Stomach (tissue), 19 donors: ENCODE measurements at places on chromosomes 3 and 15. TPM values are rescaled to one million over a fixed set of nuclear protein-coding genes. Genes with fewer than 3 reads are reported as not detected.
A peak's percentile ranks its signal among the peaks of the same experiment; 100 is the strongest.

GRCh38 chr3:143825513-143825912 is 22.8 kb downstream of the SLC9A9 start:
- H3K27me3 ChIP-seq: no peaks in the 10 kb centered on the region
- peak; percentile 58 for DNase-seq
- no peak overlapping the region for H3K27ac ChIP-seq
- H3K4me3 ChIP-seq: no peak overlapping the region
- peaks cover 9% of the 10 kb centered on the region for H3K4me1 ChIP-seq
- H3K36me3 ChIP-seq: no peaks in the 10 kb centered on the region

DNA sequence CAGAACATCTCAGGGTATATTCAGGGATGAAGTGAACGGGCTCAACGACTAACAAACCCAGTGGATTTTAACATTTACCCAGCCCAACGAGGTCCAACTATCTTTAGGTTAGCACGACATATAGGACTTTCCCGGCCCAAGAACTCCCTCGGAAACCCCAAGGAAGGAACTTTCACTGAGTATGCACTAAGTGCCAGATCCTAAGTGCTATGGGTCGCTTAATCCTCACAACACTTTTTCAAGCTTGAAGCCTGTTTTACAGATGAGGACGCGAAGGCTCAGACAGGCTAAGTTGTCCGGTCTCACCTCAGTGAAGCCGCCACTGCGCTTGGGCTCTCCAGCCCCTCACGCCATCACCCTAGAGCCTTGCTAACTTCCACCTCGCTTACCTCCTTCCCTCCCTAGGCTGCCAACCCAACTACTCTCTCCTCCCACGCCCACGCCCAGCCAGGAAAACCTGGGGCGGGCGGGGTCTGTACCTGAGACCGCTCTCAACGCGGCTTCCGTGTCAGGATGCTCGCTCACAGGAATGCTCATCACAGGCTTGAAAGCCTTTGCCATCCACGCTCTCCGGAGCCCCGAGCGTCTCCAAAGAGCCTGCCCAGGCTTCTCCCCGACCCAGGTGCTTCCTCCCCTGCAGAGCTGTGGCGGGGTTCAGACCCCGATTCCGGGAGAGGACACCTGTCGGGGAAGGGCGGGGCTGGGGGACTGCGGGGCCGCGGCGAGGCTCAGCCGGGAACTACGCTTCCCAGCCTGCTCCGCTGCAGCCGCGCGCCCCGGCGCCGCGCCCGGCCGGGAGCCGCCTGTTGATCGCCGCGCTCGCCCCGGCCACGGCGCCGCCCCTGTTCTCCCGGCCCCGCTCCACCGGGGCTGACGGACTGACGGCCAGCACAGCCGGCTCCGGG is at the start of gene TMOD2:
Gene TMOD2, plus strand, starts transcription at position 806 of the 905 bp plus-strand sequence. CDS start 14,845 bp downstream, outside the sequence.
- no peaks in the 10 kb centered on the region for H3K27me3 ChIP-seq
- H3K4me1 ChIP-seq: peaks cover 19% of the 10 kb centered on the region
- H3K36me3 ChIP-seq: no peaks in the 10 kb centered on the region

DNA sequence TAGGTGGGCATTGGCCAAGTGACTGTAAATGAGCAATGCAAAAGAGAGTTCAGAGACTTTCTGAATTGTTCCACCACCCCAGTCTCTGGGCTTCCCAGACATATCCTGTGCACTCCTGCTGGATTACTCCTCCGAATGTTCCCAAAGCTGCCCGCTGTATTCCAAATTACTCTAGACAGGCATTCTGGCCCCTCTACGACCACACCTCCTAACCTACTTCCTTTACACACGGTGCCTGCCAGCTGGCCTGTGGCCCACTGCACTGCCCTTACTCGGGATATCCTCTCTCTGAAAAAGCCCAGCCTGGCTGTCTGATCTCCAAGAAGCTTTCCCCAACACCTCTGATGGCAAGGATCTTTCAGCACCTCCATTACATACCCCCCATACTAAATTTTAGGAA is 66.6 kb downstream of the DUT start:
- DNase-seq: peak; percentile 50
- no peak overlapping the region for H3K4me3 ChIP-seq
- H3K27me3 ChIP-seq: no peaks in the 10 kb centered on the region
- no peak overlapping the region for H3K27ac ChIP-seq
- H3K4me1 ChIP-seq: peaks cover 41% of the 10 kb centered on the region

DNA sequence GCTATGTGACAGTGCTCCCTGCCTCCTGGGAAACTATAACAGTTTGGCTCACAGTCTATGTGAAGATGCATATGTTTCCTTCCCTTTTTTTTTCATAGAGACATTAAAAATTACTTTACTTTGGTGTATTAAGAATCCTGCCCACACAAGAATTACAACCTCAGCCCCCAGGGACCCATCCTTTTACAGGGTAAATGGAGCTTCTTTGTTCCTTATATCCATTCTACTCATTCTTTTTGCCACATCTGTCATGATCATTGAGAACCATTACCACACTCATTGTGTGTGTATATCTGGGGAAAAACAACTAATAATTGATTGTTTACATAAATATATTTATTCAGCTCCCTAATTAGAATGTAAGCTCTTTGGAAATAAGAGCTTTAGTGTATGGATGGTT is 157.4 kb downstream of the SSR3 start:
- no peaks in the 10 kb centered on the region for H3K4me1 ChIP-seq
- no peak overlapping the region for H3K4me3 ChIP-seq
- no peaks in the 10 kb centered on the region for H3K36me3 ChIP-seq

DNA sequence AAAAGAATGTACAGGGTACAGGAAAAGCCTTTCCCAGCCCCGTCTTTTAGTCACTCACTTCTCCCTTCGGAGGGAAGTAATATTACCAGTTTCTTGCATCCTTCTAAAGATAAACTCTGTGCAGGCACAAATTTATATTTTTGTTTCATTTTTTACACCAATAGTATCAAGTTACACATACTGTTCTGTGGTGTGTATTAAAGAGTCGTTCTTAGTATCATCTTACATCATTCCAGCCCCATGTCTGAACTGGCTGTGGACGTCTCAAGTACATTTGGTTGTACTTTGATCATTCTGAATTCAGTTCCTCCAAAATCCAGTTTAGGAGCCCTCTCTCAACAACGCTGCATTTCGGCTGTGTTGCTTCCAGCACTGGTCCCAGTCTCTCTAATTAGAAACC is 68.7 kb downstream of the LMLN start:
- DNase-seq: no peak
- H3K4me3 ChIP-seq: no peak overlapping the region
- H3K36me3 ChIP-seq: peaks cover 31% of the 10 kb centered on the region
- H3K4me1 ChIP-seq: no peaks in the 10 kb centered on the region
- no peak overlapping the region for H3K27ac ChIP-seq
- no peaks in the 10 kb centered on the region for H3K27me3 ChIP-seq

DNA sequence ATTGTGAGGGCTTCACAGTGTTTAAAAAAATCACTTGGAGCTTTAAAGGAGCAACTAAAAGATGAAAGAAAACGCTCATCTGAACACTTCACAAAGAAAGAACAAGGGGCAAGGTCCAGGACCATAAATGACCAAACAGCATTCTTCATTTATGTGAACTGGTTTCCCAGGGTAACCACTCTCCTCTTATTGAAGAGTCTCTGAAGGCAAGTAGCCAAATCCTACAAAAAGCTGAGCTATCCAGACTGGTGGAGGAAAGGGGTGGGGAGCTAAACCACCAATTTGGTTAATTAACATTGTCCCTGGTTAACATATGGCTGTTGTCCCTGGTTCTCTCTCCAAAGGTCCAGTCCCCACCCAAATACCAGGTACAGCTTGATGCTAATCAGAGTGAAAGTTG is 58.1 kb downstream of the OSBPL10 start:
- H3K27ac ChIP-seq: no peak overlapping the region
- H3K36me3 ChIP-seq: no peaks in the 10 kb centered on the region
- peak; percentile 42 for DNase-seq

GRCh38 chr3:33105341-33105948 is 8.4 kb upstream of the CRTAP start:
- no peaks in the 10 kb centered on the region for H3K4me1 ChIP-seq
- H3K27me3 ChIP-seq: no peaks in the 10 kb centered on the region
- no peak overlapping the region for H3K27ac ChIP-seq
- H3K4me3 ChIP-seq: no peak overlapping the region
- no peak for DNase-seq
- no peaks in the 10 kb centered on the region for H3K36me3 ChIP-seq

- no peaks in the 10 kb centered on the region for H3K36me3 ChIP-seq
- no peak overlapping the region for H3K4me3 ChIP-seq
- H3K27me3 ChIP-seq: no peaks in the 10 kb centered on the region
- peaks cover 52% of the 10 kb centered on the region for H3K4me1 ChIP-seq
Observed at GRCh38 chr15:70271422-70272088, 173.8 kb upstream of the TLE3 start.

DNA sequence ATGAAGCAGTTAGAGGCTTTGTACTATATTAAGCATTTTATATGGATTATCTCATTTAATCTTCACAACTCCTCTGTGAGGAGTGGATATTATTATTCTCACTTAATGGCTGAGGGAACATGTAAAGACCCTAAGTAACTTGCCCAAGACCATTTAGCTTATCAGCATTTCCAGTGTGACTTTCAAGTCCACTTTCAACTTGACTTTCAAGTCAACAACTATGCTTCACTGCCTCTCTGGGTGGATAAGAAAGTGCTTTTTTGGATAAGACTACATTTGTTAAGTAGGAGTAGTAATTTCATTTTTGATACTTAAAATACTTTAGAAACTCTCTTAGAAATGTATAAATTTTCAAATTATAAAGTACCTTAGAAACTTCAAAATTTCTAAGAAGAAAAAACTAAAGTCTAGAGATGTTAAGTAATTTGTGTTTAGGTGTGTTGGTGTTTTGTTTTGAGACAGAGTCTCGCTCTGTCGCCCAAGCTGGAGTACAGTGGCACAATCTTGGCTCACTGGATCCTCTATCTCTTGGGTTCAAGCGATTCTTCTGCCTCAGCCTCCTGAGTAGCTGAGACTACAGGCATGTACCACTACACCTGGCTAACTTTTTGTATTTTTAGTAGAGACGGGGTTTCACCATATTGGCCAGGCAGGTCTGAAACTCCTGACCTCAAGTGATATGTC is 71.8 kb downstream of the MINDY2 start:
- DNase-seq: peak; percentile 6
- H3K36me3 ChIP-seq: peaks cover 6% of the 10 kb centered on the region
- H3K27me3 ChIP-seq: no peaks in the 10 kb centered on the region
- no peak overlapping the region for H3K27ac ChIP-seq
- peaks cover 4% of the 10 kb centered on the region for H3K4me1 ChIP-seq

GRCh38 chr3:98969295-98969694 is 67.8 kb upstream of the DCBLD2 start:
- H3K27me3 ChIP-seq: no peaks in the 10 kb centered on the region
- no peaks in the 10 kb centered on the region for H3K36me3 ChIP-seq
- no peaks in the 10 kb centered on the region for H3K4me1 ChIP-seq
- no peak overlapping the region for H3K27ac ChIP-seq
- H3K4me3 ChIP-seq: no peak overlapping the region
- no peak for DNase-seq

- DNase-seq: peak; percentile 84
- no peak overlapping the region for H3K27ac ChIP-seq
- peaks cover 11% of the 10 kb centered on the region for H3K27me3 ChIP-seq
- H3K36me3 ChIP-seq: no peaks in the 10 kb centered on the region
- peaks cover 29% of the 10 kb centered on the region for H3K4me1 ChIP-seq
Observed at GRCh38 chr3:11096266-11097139, 57.8 kb upstream of the HRH1 start.

DNA sequence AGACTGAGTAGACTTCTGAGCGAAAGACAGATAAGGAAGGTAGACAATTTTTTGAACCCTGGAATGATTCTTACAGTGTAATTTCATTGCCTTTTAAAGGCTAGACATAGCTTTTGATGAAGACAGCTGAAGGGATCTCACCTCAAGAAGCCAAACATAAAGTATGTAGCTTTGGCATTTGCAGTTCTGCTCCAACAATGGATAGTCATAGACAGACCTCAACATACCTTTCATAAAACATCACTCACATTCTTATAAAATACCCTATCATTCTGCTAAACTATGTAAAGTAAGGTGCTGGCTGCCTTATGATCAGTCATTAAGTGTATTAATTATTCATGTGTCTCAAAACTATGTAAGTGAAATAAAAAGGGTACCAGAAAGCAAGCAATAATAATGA is 70.0 kb downstream of the UBE3A start:
- H3K27me3 ChIP-seq: no peaks in the 10 kb centered on the region
- H3K36me3 ChIP-seq: peaks cover 51% of the 10 kb centered on the region
- no peak for DNase-seq
- H3K27ac ChIP-seq: no peak overlapping the region
- H3K4me3 ChIP-seq: no peak overlapping the region

GRCh38 chr15:49789436-49789835 is 168.6 kb downstream of the DTWD1 start:
- no peaks in the 10 kb centered on the region for H3K36me3 ChIP-seq
- no peaks in the 10 kb centered on the region for H3K4me1 ChIP-seq

- H3K27ac ChIP-seq: no peak overlapping the region
- H3K4me3 ChIP-seq: no peak overlapping the region
- no peaks in the 10 kb centered on the region for H3K36me3 ChIP-seq
- no peaks in the 10 kb centered on the region for H3K27me3 ChIP-seq
Observed at GRCh38 chr3:117490716-117491115, 781.1 kb downstream of the TUSC7 start.

GRCh38 chr3:20190991-20191390 is 5.0 kb upstream of the SGO1 start:
- no peaks in the 10 kb centered on the region for H3K36me3 ChIP-seq
- no peak overlapping the region for H3K4me3 ChIP-seq
- H3K4me1 ChIP-seq: peaks cover 6% of the 10 kb centered on the region
- no peak overlapping the region for H3K27ac ChIP-seq
- H3K27me3 ChIP-seq: no peaks in the 10 kb centered on the region

GRCh38 chr3:53102601-53103147 is 27.6 kb downstream of the RFT1 start:
- H3K4me1 ChIP-seq: no peaks in the 10 kb centered on the region
- H3K4me3 ChIP-seq: no peak overlapping the region
- peaks cover 98% of the 10 kb centered on the region for H3K36me3 ChIP-seq

GRCh38 chr15:61835496-61836106 is 224.6 kb downstream of the VPS13C start:
- DNase-seq: peak; percentile 83
- H3K27ac ChIP-seq: no peak overlapping the region
- no peak overlapping the region for H3K4me3 ChIP-seq
- no peaks in the 10 kb centered on the region for H3K36me3 ChIP-seq

AGBL1 gene
- total RNA-seq: not detected

TMEM40 gene
- not detected for total RNA-seq

TBCCD1 gene
- total RNA-seq: 16.5 TPM

RTP1 gene
- total RNA-seq: not detected

EEF1AKMT4 gene
- 2.2 TPM for total RNA-seq

PAQR9 gene
- not detected for total RNA-seq

SPINT1 gene
- total RNA-seq: 297 TPM
